A172 (cell line): ENCODE measurements at places on chromosomes 3 and 15.

GRCh38 chr15:90982135-90982534 is 12.2 kb downstream of the PRC1 start:
- DNase-seq: no peak

DNA sequence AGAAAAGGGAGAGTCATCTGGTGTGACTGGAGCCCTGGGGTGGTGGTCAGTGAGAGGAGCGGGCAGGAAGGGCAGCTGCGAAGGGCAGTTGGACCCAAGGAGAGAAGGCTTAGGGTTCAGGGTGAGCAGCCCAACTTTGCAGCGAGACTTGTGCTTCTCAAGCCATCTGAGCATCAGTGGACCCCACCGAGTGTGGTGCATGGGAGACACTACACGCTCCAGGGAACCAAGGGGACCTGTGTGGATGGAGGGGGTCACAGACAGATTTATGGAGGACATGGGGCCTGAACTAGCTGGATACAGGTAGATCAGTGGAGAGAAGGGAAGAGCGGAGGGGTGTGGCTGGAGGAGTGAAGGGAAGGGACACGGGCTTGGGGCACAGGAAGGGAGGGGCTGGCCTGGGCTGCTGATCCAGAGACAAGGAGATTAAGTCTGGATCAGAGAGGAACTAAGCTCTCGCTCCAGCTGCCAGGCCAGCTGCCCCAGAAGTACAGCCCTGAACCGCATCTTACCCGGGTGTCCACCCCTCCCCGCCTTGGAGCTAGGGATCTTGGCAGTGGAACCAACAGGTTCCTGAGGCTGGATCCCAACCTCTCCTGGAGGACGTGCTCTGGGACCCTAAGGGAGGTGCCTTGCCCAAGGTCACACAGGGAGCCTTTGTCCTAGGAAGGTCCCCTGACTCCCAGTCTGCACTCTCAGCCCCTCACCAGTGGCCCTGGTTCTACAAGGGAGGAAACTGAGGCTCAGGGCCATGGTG is 120.5 kb downstream of the CORO2B start:
- DNase-seq: no peak

DNA sequence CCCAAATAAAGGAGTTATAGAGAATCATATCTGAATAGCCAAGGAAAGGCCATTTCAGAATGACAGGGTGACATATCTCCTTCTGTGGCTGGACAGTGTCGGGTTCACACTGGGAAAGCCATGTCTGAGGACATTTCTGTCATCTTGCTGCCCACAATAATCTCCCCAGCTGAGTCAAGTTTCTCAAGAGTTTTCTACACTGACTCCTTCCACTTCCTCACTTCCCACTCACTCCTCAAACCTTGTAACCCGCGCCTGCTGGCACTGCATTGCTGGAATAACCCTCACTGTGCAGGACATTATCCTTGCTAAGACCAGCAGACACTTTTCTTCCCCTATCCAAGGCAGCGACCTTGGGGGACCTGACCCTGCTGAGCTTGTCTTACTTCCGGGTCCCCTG is 5.3 kb upstream of the INSYN1 start:
- no peak for DNase-seq

DNA sequence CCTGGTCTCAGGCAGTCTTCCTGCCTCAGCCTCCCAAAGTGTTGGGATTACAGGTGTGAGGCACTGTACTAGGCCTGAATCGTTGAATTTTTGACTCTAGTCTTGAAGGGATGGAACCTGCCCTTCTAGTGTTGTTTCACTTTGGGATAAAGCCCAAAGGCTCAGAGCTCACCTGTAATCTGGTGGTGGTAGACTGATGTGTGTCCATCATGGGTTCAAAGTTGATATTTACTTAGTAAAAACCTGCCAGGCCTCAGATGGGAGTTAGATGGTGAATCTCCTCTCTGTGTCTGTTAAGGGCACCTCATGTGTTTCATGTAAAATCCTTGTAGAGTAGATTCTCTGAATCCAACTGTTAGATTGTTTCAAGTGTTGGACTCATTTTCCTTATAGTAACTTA is 41.1 kb downstream of the FNDC3B start:
- no peak for DNase-seq

DNA sequence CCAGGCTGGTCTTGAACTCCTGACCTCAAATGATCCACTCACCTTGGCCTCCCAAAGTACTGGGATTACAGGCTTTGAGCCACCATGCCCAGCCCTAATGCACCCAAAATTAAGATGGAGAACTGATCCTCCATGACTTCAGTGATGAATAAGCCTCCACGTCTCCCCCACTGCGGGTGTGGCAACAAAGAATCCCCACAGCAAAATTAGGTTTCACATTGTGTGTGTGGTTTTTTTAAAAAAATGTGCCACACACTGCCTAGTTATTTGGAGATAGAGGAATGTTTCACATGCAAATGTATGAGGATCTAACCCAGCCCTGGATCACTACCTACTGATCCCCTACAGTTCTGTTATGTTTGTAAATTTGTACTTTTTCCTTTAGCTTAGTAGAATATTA is 17.3 kb downstream of the HDAC11 start:
- no peak for DNase-seq

- no peak for DNase-seq
Observed at GRCh38 chr3:72888546-72889309, 882 bp downstream of the GXYLT2 start.

GRCh38 chr3:196055683-196056270 is 26.1 kb downstream of the TFRC start:
- DNase-seq: no peak

- no peak for DNase-seq
Observed at GRCh38 chr15:26838742-26839460, 28.0 kb upstream of the GABRA5 start.

GRCh38 chr3:112847692-112848091 is 1.0 kb upstream of the CD200R1L start:
- DNase-seq: no peak

DNA sequence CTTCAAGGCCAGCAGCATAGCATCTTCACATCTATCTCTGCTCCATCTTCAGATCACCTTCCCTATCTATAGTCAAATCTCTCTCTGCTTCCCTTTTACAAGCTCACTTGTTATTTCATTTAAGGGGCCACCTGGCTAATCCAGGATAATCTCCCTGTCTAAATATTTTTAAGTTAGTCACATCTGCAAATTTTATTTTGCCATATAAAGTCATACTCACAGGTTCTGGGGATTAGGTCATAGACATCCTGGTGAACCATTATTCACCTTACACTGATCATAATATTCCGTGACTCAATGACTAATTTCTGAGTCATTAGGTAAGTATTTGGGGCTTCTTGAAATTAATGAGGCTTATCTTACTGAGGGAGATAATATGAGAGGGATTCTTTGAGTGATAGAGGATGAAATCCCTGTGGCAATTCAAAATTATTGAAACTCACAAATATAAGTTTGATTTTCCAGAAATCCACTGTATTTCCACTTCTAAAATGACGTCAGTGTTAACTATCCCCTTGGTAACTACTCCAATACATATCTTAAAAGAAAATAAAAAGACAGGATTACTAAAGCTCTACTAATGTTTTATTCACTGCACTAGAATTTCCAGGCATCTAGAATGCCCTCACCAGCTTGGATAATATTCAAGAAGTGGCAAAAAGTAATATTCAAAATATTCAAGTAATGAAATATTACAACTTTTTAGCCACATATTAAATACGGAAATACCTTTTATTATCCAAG is 93.7 kb upstream of the RBMS3 start:
- DNase-seq: peak; percentile 94

DNA sequence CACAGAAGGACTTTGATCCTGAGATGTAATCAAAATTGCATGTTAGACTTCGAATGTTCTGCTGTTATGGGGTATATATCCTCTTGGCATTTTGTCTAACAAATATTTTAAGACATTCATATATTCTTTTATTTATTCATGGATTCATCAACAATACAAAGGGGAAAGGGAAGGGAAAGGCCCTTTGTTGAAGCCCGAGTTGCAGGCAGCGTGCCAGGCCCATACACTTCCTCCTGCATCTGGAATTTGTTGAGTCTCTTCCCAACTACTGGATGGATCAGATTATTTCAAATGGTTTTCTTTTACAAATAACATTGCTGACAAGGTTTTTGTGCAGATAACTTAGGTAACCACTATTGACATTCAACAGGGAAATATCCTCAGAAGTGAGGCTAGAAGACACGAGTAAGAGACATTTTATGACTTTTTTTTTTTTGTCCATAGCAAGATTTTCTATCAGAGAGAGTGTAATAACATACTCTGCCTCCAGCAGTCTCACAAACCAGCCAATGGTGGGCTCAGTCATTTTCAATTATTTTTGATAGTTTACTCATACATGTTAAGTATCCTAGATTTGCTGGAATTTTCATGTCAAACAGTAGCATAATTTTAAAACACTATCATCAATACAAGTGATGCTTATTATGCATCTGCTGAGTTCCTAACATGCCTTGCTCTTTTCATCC is 94.3 kb downstream of the RPL39L start:
- DNase-seq: no peak

DNA sequence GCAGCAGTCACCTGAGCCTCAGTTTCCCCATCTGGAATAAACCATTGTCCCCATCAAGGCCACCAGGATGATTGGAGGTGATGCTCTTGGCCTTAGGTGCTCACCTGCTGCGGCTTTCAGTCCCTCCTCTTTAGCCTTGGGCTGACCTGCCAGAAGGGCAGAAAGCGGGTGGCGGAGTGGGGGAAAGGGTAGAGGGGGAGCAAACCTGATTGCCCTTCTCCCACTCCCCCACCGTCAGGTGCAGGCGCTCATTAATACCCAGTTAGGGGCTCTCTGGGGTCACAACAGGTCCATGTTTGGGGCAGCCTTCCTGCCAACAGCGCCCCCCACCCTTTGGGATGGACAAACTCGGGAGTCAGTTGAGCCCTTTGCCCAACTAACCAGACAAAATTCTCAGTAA is 50.5 kb downstream of the GRIP2 start:
- no peak for DNase-seq

DNA sequence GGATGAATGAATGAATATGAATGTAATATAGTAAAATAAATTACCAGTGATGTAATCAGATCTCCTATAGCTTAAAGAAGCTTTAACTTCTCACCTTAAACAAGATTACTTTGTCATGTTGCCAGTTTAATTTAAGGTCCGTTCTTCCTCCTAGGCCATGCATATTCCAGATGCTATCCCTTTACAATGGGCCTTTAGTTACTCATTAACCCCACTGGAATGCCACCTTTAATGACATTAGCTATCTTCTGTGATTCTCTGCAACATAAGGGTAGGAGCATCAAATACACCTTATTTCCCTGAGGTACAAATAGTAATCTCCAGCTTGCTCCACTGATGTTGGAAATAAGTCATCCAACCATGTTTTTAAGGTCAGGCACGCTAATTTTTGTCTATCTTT is 63.0 kb upstream of the TIMP4 start:
- no peak for DNase-seq

DNA sequence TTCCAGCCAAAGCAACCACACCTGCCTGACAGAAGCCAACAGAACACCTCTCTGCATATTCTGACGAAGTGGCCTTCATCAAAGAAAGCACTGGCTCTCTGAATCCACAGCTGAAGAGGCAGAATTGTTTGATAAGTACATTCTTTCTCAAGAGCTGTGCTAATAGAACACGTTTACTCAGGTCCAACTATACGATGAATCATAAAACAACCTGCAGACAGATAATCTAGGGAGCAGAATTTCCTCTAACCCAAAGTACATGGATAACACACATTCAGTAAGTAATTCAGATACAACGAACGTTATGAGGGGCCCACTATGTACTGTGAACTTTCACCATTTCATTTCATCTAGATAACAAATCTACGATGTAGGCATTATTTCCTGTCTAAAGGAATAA is 25.4 kb downstream of the ALDH1A2 start:
- DNase-seq: no peak

DNA sequence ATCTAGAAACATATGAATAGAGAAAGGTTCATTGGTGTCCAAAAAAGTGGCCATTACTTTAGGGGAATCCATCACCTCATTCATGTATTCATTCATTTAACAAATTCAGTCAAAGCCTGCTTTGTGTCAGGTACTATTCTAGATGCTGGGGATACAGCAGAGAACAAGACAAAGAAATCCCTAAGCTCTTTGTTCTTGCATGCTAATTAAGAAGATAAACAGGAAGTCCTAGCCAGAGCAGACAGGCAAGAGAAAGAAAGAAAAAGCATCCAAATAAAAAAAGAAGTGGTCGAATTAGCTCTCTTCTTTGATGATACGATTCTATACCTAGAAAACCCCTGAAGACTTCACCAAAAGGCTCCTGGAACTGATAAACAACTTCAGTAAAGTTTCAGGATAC is 12.4 kb upstream of the ZMAT3 start:
- DNase-seq: no peak

DNA sequence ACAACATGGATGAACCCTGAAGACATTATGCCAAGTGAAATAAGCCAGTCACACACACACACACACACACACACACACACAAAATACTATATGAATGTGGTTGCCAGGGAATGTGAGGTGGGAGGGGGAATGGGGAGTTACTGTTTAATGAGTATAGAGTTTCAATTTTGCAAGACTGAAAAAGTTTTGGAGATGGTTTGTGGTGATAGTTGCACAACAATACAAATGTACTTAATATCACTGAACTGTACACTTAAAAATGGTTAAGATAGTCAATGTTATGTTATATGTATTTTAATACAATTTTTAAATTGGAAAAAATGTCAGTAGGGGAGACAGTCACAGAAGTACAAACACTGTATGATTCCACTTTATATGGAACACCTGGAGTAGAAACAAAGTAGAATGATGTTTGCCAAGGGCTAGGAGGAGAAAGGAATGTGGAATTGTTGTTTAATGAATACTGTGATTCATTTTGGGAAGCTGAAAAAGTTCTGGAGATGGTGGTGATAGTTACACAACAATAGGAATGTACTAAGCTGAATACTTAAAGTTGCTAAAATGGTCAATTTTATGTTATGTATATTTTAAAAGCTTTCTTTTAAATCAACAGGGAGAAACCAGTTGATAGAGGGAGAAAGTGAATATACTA is 76.6 kb downstream of the RPL39L start:
- DNase-seq: no peak

- no peak for DNase-seq
Observed at GRCh38 chr3:45795882-45796765, at the start of gene SLC6A20. Gene SLC6A20, minus strand, starts transcription at chr3:45796536. Its CDS starts 117 bp downstream, at chr3:45796419.

- no peak for DNase-seq
Observed at GRCh38 chr15:59189241-59189640, 17.4 kb upstream of the LDHAL6B start.

- DNase-seq: peak; percentile 64
Observed at GRCh38 chr3:139533781-139534454, 5.6 kb downstream of the RBP1 start.

GRCh38 chr3:36496684-36497633 is 116.7 kb downstream of the STAC start:
- peak; percentile 8 for DNase-seq
